ENCODE measurements at places on chromosomes 3 and 15. TPM values are rescaled to one million over a fixed set of nuclear protein-coding genes. Genes with fewer than 3 reads are reported as not detected.

Gene DZIP3
- 4.6 TPM for total RNA-seq

Gene C2CD4A
- total RNA-seq: 1.2 TPM

Gene LRRC49
- 4.9 TPM for total RNA-seq

Gene DNAJA4
- 3.7 TPM for total RNA-seq

Gene FOXB1
- total RNA-seq: not detected

Gene ROBO1
- total RNA-seq: 5.3 TPM

Gene GRAMD1C
- total RNA-seq: 26.8 TPM

Gene ZFAND6
- 122 TPM for total RNA-seq

Gene TRAIP
- total RNA-seq: 5.5 TPM

Gene MST1R
- total RNA-seq: 0.33 TPM

Gene TLR9
- total RNA-seq: under 0.01 TPM

Gene GOLGA8S
- not detected for total RNA-seq

Gene ANKRD63
- not detected for total RNA-seq

Gene DUOXA1
- total RNA-seq: not detected

Gene CHRM5
- total RNA-seq: not detected

Gene EBLN2
- total RNA-seq: 7.5 TPM

Gene LMCD1
- 25.8 TPM for total RNA-seq

Gene RBP2
- total RNA-seq: not detected

Gene ECT2
- 53.4 TPM for total RNA-seq

Gene CBLB
- total RNA-seq: 39.3 TPM

Gene ALPK3
- 69.8 TPM for total RNA-seq

All from vein endothelial cell (primary cell).